Smooth muscle cell of trachea (primary cell): ENCODE measurements at places on chromosomes 5 and 9. TPM values are rescaled to one million over a fixed set of nuclear protein-coding genes. Genes with fewer than 3 reads are reported as not detected.

Gene IRX4
- 0.15 TPM in 1 of 2 replicates, not detected in the other for total RNA-seq

Gene SPARC
- 525 and 1,480 TPM in 2 replicates for total RNA-seq

Gene ARL14EPL
- not detected in 2 replicates for total RNA-seq

Gene SLC34A3
- under 0.01 TPM in 1 of 2 replicates, not detected in the other for total RNA-seq

Gene PCDHGB4
- total RNA-seq = 21.5 and 38.4 TPM in 2 replicates
